GM18507 (cell line): ENCODE measurements at places on chromosomes 4 and X.

DNA sequence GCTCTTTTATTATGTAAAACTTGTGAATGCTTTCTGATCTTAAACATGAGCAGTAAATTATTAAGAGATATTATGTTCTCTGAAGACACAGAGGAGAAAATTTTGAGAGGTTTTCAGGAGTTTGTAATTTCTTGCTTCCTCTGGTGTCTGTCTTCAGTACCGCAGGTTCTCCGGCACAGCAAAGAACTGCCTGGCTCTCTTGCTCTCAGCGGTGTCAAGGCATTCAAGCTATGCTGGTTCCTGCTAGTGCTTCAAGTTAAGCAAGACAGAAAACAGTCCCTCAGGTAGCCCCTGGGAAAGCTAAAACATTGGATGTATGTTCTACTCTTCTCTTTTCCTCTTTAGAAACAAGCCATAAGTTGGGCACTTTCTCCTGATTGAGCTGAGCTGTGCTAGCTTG is 120.2 kb upstream of the CENPE start:
- no peak for DNase-seq

- DNase-seq = no peak
These were observed 145.7 kb downstream of the RAPGEF2 start for GRCh38 chr4:159248384-159249178.

GRCh38 chr4:106624671-106625070 is 256.1 kb upstream of the GIMD1 start:
- DNase-seq = no peak

GRCh38 chr4:82711158-82711785 is 87.3 kb downstream of the SCD5 start:
- DNase-seq = no peak

GRCh38 chr4:46506876-46507275 is 116.9 kb upstream of the GABRA2 start:
- DNase-seq = no peak

DNA sequence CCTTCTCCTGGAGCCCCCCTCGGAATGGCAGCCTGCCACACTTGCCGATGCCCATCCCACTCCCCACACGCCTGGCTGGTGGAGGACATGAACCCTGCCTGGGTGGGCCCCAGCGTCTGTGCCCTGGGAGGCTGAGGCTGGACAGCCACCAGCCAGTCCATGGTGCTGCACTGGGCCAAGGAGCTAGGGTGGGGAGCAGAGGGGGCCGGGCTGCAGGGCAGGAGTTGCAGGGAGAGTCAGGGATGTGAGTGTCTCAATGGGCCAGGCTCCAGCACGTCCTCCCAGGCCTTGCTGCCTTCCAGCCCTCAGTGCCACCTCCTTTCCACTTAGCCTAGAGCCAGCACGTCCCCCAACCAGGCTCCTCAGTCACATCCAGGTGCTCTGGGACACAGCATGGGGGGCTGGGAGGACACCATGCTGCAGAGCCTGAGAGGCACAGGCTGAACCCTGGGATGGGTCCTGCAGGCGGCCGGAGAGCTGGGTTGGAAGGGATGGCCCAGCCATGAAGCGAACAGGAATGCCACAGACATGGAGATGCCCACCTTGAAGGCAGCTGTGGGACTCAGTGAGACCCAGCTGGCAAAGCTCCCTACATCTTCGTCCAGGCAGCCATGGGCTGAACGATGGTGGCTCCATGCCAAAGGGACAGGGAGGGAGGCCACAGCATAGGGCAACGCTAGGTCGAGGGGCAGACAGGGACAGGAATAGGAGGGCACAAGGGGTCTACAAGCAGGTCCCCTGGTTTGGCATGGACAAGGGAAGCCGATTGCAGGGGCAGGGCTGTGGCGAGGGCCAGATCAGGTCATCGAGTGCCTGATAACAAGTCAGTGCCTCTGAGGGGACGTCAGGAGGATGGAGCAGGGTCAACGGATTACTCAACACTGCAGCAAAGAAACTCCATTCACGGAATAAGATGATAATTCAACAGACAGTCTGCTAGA is 30.1 kb upstream of the MXD4 start:
- no peak for DNase-seq

- DNase-seq = no peak
These were observed 11.6 kb downstream of the TXLNG start for GRCh38 chrX:16797841-16798240.

DNA sequence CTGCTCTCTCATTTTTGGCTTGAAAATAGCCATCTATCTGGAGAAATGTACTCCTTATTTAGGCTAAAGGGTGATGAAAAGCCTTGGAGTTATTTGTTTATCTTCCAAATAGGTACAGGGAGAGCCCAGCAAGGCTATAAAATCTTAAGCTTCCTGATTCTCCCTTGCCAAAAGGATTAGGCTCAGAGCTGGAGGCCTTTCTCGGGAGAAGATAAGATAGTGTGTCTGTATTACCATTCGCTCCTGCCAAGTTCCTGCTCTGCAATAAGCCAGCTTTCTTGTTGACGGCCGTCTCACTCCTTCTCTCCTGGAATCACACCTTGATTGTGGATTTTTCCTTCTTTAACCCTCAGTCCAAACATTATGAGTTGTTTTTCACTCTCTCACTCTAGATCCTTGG is 171.8 kb upstream of the TTC29 start:
- DNase-seq = no peak

DNA sequence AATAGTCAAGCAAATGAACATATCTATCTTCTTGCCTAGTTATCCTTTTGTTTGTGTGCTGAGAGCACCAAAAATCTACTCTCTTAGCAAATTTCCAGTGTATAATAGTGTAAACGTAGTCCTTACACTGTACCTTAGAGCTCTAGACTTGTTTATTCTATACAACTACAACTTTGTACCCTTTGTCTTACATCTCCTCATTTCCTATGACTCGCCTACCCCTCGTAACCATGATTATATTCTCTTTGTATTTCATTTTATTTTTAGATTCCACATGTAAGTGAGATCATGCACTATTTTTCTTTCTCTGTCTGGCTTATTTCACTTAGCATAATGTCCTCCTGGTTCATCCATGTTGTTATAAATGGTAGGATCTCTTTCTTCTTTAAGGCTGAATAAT is 37.6 kb downstream of the MAGEB5 start:
- no peak for DNase-seq

- DNase-seq = no peak
These were observed 4.8 kb upstream of the SOX3 start for GRCh38 chrX:140509468-140510305.

- no peak for DNase-seq
These were observed 120.3 kb downstream of the RASL11B start for GRCh38 chr4:52982255-52982945.

DNA sequence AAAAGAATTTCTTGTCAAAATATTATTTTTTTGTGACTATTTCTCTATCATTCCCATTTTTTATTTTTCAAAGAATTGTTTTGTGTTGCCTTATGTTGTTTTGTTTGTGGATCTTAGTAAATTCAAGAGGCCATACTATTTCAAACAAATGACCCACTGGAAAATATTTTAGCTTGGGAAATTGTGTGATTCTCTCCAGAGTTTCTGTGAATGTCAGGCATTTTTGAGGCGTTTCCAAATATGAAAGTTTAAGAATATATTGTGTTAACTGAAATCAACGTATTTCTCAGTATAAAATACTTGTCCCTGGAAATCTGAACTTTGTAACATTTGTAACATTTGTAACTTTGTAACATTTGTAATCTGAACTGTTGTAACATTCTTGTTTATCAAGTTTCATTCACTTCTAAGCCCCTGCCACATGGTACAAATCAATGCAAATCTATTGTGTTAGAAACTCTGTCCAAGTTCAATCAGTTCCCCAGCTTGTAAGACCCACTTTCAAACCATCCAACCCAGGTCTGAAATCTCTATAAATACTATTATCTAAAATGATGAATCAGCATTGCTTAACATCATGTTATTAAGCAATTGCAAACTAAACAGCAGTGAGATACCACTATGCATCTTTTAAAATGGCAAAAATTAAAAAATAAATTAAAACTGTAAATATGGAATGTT is 465.4 kb upstream of the GRID2 start:
- DNase-seq = no peak

DNA sequence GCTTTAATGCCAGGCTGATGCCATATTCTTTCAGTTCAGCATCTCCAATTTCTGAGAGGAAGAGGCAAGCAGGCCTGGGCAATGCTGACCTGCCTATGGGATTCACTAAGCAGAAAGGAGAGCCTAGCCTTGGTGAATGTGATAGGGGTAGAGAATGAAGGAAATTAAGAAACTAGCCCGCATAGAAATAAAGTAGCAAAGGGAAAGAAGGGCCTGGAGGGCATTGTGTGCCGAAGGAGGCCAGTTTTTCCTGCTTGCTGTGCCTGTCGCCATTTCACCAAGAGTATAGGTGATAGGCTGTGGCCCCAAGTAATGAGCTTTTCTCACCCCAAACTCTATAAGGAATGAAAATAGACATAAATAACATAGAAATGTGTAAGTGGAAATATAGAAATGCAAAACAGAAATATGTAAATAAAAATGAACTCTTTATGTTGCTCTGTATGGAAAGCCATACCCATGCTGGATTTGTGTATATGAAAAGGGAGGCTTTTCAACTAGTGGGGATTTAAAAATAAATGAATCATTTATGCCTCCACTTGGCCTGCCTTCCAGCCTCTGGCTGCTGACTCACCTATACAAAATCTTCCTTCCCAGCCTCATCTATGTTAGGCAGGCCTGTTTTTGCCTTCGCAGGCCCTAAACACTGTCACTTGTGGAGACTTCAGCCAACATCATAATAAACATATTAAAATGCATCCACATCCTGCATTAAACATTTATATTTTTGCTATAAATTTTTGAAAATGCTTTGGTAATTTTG is 5.1 kb upstream of the OCRL start:
- DNase-seq = no peak

DNA sequence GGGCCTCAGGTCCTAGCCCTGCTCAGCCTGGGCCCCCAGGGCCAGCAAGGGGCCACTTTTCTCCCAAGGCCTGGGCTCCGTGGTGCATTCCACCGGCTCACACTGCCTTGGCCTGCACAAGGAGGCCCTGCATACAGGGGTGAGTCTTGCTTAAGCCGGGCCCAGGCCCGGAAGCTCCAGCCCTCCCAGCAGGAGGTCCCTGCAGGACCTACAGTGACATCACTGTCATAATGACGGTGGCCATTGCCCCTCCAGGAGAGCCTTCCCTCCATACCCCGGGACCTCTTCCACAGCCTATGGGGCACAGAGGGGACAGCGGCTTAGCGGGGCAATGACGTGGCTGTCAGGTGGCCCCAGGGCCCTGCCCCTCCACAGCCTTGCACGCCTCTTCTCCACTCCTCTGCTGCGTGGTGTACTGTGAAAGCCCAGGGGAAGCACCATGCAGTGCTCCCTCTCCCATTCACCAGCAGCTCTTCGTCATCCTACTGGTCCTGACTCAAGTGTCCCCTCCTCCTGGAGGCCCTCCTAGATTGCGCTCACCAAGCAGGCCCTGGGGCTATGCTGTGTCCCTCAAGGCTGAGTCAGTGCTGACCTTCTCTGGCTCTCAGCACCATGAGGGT is 32.3 kb upstream of the AFAP1 start:
- no peak for DNase-seq

- no peak for DNase-seq
These were observed 67.1 kb downstream of the PGRMC2 start for GRCh38 chr4:128220286-128221235.

DNA sequence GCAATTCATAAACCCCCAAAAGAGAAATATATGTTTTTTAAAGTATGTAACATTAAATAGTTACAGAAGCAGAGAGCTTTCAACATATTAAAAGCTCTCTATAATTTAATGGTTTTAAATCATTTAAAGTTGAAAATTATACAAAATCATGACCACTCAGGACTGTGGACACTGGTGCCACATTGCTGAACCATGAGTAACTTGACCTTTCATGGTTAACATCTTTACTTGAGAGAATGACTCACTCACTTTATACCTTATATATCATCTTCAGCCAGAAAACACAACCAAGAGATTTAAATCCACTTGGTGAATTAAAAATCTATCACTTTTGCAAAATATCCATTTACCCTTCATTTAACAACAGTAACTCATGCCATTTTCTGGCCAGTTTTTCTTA is 584.3 kb upstream of the SMIM31 start:
- no peak for DNase-seq

GRCh38 chrX:119201570-119201969 is 34.5 kb upstream of the PGRMC1 start:
- DNase-seq = no peak

GRCh38 chr4:158280856-158281255 is 70.6 kb downstream of the TMEM144 start:
- DNase-seq = no peak

GRCh38 chr4:5365071-5366008 is 314.1 kb downstream of the STK32B start:
- DNase-seq = no peak

DNA sequence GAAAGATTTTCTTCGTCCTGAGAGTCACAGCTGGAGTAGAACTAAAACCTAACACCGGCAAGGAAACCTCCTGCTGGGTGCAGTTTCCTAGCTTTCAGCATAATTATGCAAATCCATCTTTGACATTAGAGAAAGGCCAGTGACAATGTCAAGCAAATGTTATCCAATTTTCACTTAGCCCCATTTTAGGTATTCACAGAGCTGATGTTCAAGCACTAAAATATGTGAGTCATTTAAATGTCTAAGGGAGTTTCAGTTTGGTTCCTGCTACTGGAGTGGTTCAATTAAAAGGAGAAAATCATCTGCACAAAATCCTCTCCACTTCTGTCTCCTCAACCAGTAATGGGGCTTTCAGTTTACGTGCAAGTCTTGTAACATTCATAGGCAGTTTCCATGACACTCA is 37.1 kb upstream of the AMOT start:
- no peak for DNase-seq

- no peak for DNase-seq
These were observed 43.1 kb upstream of the MCF2 start for GRCh38 chrX:139751053-139751452.

DNA sequence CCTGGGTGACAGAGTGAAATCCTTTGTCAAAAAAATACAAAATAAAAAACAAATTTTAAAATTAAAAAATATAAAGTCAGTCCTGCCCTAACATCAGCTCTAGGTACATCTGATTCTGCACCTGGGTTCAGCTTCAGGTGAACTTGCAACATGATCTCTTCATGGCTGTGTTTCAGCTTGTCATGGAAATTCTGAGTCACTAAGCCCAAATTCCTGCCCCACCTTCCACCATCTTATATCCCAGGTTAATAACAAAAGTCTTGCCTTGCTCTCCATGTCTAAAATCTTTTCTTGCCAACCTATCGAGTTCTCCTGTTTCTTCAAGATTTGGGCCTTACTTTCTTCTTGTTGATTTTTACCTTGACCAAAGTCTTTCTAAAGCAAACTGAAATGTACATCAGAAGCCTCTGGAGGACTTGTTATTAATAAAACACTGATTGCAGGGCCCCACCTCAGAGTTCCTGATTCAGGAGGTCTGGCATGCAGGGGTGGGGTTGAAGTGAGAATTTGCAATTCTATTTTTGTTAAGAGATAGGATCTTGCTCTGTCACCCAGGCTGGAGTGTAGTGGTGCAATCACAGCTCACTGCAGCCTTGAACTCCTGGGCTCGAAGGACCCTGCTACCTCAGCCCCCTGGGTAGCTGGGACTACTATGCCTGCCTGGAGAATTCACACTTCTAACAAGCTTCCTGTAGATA is 125.8 kb upstream of the VCX3A start:
- no peak for DNase-seq

DNA sequence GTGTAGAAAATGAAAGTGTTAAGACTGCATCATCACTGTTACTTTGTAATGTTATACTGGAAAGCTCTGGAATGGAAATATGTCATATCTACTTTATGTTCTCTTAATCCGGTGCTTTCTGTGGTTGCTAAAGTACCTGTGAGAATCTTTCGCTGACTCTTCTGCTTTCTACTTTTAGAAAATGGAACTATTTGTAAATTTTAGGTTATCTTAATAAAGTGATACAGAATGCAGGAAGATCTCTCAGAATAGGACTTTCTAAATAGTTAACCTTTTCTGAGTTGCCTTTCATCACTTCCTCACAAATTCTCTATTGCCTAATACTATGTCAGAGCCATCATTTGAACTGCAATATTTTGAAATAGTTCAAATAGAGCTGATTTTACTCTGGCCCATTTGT is 69.3 kb downstream of the BMP2K start:
- no peak for DNase-seq
